H9 (cell line): ENCODE measurements at places on chromosomes 16 and 17. TPM values are rescaled to one million over a fixed set of nuclear protein-coding genes. Genes with fewer than 3 reads are reported as not detected.

GRCh38 chr16:30383521-30383920, 1.2 kb upstream of the SEPTIN1 start:
- no peak overlapping the region for H3K27ac ChIP-seq
- no peaks in the 10 kb centered on the region for H3K27me3 ChIP-seq
- H3K4me1 ChIP-seq = no peaks in the 10 kb centered on the region
- H3K4me3 ChIP-seq = no peak overlapping the region
- DNase-seq = no peak

GRCh38 chr17:41972571-41973407, 6.2 kb downstream of the CNP start:
- H3K27me3 ChIP-seq = no peaks in the 10 kb centered on the region
- peaks cover 83% of the 10 kb centered on the region for H3K36me3 ChIP-seq
- no peaks in the 10 kb centered on the region for H3K4me1 ChIP-seq
- DNase-seq = no peak
- H3K4me3 ChIP-seq = no peak overlapping the region

GRCh38 chr16:83587201-83587600, 220.6 kb upstream of the HSBP1 start:
- H3K27ac ChIP-seq = no peak overlapping the region
- H3K4me3 ChIP-seq = no peak overlapping the region
- peaks cover 4% of the 10 kb centered on the region; the same call in 1 of the 2 replicates for H3K4me1 ChIP-seq
- no peaks in the 10 kb centered on the region for H3K36me3 ChIP-seq
- DNase-seq = no peak

- no peaks in the 10 kb centered on the region for H3K27me3 ChIP-seq
- H3K4me3 ChIP-seq = no peak overlapping the region
- no peak overlapping the region for H3K27ac ChIP-seq
- H3K36me3 ChIP-seq = peaks cover 7% of the 10 kb centered on the region; the same call in 1 of the 3 replicates
- no peak for DNase-seq
Measured at GRCh38 chr17:80625627-80626026, 81.0 kb downstream of the RPTOR start.

- H3K36me3 ChIP-seq = peaks cover 21% of the 10 kb centered on the region
- peak overlapping the region; percentile 38; the same call in 1 of the 3 replicates for H3K4me3 ChIP-seq
- no peak for DNase-seq
Measured at GRCh38 chr17:21686165-21687015, 5.9 kb upstream of the KCNJ18 start.

The CAVIN1 gene
- total RNA-seq = 65.2 and 70.0 TPM in 2 replicates

DNA sequence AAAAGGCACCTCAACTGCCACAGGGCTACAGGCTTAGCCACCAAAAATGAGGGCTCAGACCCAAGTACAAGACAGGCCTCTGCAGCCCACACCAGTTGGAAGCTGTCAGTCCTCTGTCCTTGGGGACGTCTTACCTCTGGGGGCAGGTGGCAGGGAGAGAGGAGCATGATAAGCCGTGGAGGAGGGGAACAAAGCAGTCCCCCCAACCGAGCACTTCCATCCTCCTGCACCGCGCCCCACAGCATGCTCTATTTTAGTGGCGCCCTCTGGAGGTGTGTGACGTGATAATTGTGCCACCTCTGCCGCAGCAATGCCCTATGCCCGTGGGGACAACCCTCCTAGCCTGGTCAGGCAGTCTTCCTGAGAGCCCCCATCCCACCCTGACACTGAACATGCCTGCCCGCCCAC, 13.6 kb downstream of the G6PC3 start:
- DNase-seq = peak; percentile 78
- H3K27ac ChIP-seq = no peak overlapping the region
- no peaks in the 10 kb centered on the region for H3K27me3 ChIP-seq
- H3K36me3 ChIP-seq = peaks cover 31% of the 10 kb centered on the region; the same call in 2 of the 3 replicates

DNA sequence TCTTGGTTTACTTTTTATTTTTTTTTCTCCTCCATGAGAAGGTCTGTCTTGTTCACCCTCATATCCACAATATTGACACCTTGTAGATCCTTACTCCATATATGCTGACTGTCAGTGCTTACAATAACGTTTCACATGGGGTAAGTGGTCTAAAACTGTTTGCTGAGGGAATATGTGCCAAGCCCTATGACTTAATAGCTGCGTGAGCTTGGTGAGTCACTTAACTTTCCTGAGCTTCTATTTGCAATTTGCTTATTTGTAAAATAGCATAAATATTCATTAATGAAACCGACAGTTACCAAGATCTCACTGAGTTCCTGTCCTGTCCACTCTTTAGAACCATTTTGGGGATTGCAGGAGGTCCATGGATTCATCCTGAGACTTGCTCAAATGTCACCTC, 190.7 kb downstream of the CCT6B start:
- DNase-seq = no peak
- H3K27ac ChIP-seq = no peak overlapping the region
- no peaks in the 10 kb centered on the region for H3K27me3 ChIP-seq
- H3K4me3 ChIP-seq = no peak overlapping the region

The TLE7 gene
- not detected in 2 replicates for total RNA-seq

The GAS2L2 gene
- not detected in 2 replicates for total RNA-seq

- H3K27me3 ChIP-seq = no peaks in the 10 kb centered on the region
- no peaks in the 10 kb centered on the region for H3K36me3 ChIP-seq
- no peak overlapping the region for H3K27ac ChIP-seq
- no peaks in the 10 kb centered on the region for H3K4me1 ChIP-seq
Measured at GRCh38 chr17:49545806-49546545, 29.7 kb upstream of the NXPH3 start.

The GFAP gene
- total RNA-seq = 1.1 and 1.2 TPM in 2 replicates

The FAM20A gene
- 33.5 and 34.4 TPM in 2 replicates for total RNA-seq

The TNFRSF13B gene
- total RNA-seq = 0.11 and 0.28 TPM in 2 replicates

DNA sequence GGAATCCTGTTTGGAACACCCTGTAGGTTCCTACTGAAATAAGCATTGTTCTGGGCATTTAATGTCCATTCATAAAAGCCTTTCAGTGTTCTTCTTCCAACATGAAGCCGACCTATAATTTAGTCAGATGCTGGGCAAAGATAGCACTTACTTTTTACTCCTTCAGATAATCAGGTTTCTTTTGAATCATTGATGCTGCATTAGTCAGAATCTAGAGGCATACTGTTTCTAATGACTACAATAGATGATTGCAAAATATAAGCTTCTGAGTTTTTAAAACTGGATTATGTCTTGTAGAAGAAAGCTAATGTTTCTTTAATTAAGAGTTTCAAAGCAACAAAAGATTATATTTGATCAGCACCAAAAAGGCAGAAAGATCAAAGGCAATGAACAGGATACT, 16.0 kb downstream of the MMD start:
- H3K27ac ChIP-seq = no peak overlapping the region
- peaks cover 76% of the 10 kb centered on the region for H3K36me3 ChIP-seq
- DNase-seq = no peak
- no peaks in the 10 kb centered on the region for H3K27me3 ChIP-seq

DNA sequence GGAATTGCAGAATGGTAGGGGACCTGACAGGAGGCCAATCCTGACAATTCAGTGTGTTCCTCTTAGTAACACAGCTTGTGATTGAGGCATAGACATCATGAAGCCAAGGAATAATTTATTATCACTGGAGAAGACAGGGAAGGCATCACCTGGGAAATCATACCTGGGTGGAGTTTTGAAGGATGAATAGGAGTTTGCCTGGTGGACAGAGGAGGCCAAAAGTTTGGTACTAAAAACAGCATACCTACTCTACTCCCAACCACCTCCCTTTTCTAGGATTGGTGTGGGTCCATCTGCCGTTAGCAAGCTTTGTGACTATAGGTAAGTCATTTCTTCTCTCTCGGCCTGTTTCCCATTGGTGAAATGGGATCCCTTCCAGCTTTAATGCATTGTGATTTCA, 88.0 kb downstream of the RAB11FIP4 start:
- H3K36me3 ChIP-seq = no peaks in the 10 kb centered on the region
- no peak overlapping the region for H3K4me3 ChIP-seq
- no peak for DNase-seq
- H3K27ac ChIP-seq = no peak overlapping the region
- no peaks in the 10 kb centered on the region for H3K4me1 ChIP-seq
- no peaks in the 10 kb centered on the region for H3K27me3 ChIP-seq

GRCh38 chr16:11349599-11350276, 4.5 kb downstream of the RMI2 start:
- no peak overlapping the region for H3K4me3 ChIP-seq
- H3K27me3 ChIP-seq = no peaks in the 10 kb centered on the region
- no peak overlapping the region for H3K27ac ChIP-seq
- H3K36me3 ChIP-seq = peaks cover 36% of the 10 kb centered on the region
- DNase-seq = no peak

DNA sequence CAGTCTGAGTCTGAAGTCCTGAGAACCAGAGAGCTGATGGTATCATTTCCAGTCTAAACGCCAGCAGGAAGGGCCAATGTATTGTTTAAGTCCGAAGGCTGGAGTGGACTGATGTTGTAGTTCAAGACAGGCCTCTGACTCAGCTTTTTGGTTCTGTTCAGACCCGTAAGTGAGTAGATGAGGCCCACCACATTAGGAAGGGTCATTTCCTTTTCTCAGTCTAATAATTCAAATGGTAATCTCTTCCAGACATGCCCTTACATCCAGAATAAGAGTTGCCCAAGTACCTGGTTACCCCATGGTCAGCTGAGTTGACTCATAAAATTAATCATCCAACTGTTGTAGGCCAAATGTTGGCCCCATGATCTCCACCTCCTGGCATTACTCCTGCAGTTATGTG, 442.6 kb upstream of the HSBP1 start:
- H3K4me3 ChIP-seq = no peak overlapping the region
- no peaks in the 10 kb centered on the region for H3K4me1 ChIP-seq
- no peak overlapping the region for H3K27ac ChIP-seq
- no peaks in the 10 kb centered on the region for H3K36me3 ChIP-seq
- DNase-seq = no peak

GRCh38 chr16:51722467-51722866, 571.4 kb upstream of the SALL1 start:
- DNase-seq = no peak
- no peaks in the 10 kb centered on the region for H3K4me1 ChIP-seq
- H3K27me3 ChIP-seq = no peaks in the 10 kb centered on the region
- H3K27ac ChIP-seq = no peak overlapping the region
- H3K36me3 ChIP-seq = peaks cover 2% of the 10 kb centered on the region; the same call in 1 of the 3 replicates

The CA4 gene
- 1.4 and 1.7 TPM in 2 replicates for total RNA-seq

- no peaks in the 10 kb centered on the region for H3K27me3 ChIP-seq
- H3K4me1 ChIP-seq = no peaks in the 10 kb centered on the region; the same call in 1 of the 2 replicates
- H3K36me3 ChIP-seq = peaks cover 68% of the 10 kb centered on the region
- H3K4me3 ChIP-seq = no peak overlapping the region; the same call in 2 of the 3 replicates
Measured at GRCh38 chr17:68592009-68592408, 9.2 kb downstream of the FAM20A start.

DNA sequence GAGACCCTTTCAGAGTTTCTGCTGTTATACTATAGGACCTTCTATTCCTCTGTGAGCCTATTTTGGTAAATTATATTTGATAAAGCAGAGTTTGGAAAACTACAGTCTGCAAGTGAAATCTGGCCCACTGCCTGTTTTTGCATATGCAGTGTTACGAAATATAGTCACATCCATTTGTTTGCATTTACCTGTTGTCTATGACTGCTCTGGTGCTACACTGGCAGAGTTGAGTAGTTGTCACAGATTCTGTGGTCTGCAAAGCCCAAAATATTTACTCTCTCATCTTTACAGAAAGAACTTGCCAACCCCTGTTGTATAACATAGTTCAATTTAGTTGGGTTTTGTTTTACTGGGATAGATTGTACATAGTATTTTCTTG, 42.3 kb downstream of the TNRC6A start:
- DNase-seq = no peak
- no peaks in the 10 kb centered on the region for H3K4me1 ChIP-seq
- H3K27ac ChIP-seq = no peak overlapping the region
- no peaks in the 10 kb centered on the region for H3K27me3 ChIP-seq

The CD300LB gene
- not detected in 2 replicates for total RNA-seq

DNA sequence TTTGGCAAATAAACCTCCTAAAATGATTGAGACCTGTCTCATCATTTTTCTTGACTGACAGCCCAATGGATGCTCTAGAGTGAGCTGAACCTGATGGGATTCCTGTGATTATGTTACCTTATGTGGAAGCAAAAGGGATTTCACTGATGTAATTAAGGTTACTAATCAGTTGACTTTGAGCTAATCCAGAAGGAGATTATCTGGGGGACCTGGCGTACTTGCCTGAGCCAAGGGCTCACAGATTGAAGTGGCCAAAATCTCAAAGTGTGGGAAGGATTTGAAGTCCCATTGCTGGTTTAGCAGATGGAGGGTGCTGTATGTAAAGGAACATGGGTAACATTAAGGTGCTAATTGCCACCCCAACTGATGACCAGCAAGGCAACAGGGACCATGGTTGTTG, 214.0 kb downstream of the CPPED1 start:
- no peak overlapping the region for H3K4me3 ChIP-seq
- no peak for DNase-seq
- no peaks in the 10 kb centered on the region for H3K27me3 ChIP-seq
- no peaks in the 10 kb centered on the region for H3K36me3 ChIP-seq

The TMED6 gene
- total RNA-seq = 0.31 TPM in 1 of 2 replicates, not detected in the other

DNA sequence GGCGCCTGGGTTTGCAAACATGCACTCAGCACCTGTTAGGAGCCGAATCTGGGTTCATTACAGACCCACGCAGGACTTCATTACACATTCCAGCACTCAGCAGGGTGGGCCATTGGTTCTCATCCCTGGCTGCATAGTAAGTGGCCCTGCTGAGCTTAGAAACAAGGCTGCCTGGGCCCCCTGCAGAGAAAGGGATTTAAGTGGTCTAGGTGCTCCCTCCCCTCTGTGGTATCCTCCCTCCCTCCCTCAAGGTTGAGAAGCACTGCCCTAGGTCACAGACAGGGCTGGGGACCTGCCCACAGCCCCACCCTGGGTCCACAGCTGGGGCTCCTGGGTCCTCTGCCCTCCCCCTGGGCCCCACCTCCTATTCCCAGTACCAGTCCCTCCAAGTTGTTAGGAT, 28.3 kb downstream of the WNT3 start:
- H3K4me1 ChIP-seq = 0 out of 2 replicates have a peak, but pooled peaks cover 2% of the 10 kb centered on the region
- peaks cover 2% of the 10 kb centered on the region; the same call in 1 of the 3 replicates for H3K36me3 ChIP-seq
- no peak overlapping the region for H3K4me3 ChIP-seq
- H3K27ac ChIP-seq = no peak overlapping the region
- no peak for DNase-seq

The CCDC200 gene
- not detected in 2 replicates for total RNA-seq

- H3K27me3 ChIP-seq = no peaks in the 10 kb centered on the region
- H3K4me1 ChIP-seq = no peaks in the 10 kb centered on the region; the same call in 1 of the 2 replicates
- H3K4me3 ChIP-seq = no peak overlapping the region
- H3K36me3 ChIP-seq = peaks cover 73% of the 10 kb centered on the region
Measured at GRCh38 chr17:78176548-78177025, 8.2 kb downstream of the SYNGR2 start.

GRCh38 chr17:19487024-19487600, 46.5 kb upstream of the SLC47A1 start:
- H3K4me3 ChIP-seq = no peak overlapping the region
- H3K27me3 ChIP-seq = no peaks in the 10 kb centered on the region
- no peak overlapping the region for H3K27ac ChIP-seq
- no peak for DNase-seq
- no peaks in the 10 kb centered on the region; the same call in 1 of the 2 replicates for H3K4me1 ChIP-seq

GRCh38 chr17:55576996-55577586, 65.8 kb upstream of the SMIM36 start:
- H3K27ac ChIP-seq = no peak overlapping the region
- no peaks in the 10 kb centered on the region for H3K36me3 ChIP-seq
- DNase-seq = no peak
- no peaks in the 10 kb centered on the region for H3K27me3 ChIP-seq
- H3K4me1 ChIP-seq = no peaks in the 10 kb centered on the region
- H3K4me3 ChIP-seq = no peak overlapping the region

- H3K27me3 ChIP-seq = no peaks in the 10 kb centered on the region
- no peak overlapping the region for H3K4me3 ChIP-seq
- 0 out of 2 replicates have a peak, but pooled peaks cover 5% of the 10 kb centered on the region for H3K36me3 ChIP-seq
- no peaks in the 10 kb centered on the region for H3K4me1 ChIP-seq
- DNase-seq = no peak
Measured at GRCh38 chr16:56305956-56306565, 114.8 kb downstream of the GNAO1 start.

- no peak overlapping the region for H3K4me3 ChIP-seq
- H3K27ac ChIP-seq = no peak overlapping the region
- no peaks in the 10 kb centered on the region for H3K4me1 ChIP-seq
- no peak for DNase-seq
- no peaks in the 10 kb centered on the region for H3K27me3 ChIP-seq
Measured at GRCh38 chr17:760371-760770, 8.3 kb upstream of the GEMIN4 start.
